Stimulated activated CD8-positive, alpha-beta memory T cell treated with anti-CD3 and anti-CD28 coated beads, Interleukin-2, amount 100 ng/mL, for 1 hour (primary cell): ENCODE measurements at places on chromosomes 7 and 10.

DNA sequence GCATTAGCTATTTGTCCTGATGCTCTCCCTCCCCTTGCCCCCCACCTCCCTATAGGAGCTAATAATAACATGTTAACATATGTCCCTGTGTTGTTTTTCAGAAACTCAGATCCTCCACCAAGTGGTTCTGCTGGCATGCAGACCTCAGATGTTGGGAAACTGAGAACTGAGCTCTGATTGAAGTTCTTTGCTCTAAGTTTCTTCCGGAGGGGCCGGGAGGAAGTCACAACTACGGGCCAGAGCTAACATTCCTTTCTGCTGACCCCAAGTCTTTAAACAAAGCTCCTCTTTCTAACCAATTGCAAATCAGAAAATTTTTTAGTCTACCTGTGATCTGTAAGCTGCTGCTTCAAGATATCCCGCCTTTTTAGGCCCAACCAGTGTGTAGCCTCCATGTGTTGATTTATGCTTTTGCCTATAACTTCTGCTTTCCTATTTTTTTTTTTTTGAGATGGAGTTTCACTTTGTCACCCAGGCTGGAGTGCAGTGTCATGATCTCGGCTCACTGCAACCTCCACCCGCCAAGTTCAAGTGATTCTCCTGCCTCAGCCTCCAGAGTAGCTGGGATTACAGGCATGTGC, 66.6 kb downstream of the LYZL1 start:
- DNase-seq: no peak

GRCh38 chr10:56583316-56583715, 222.3 kb upstream of the ZWINT start:
- DNase-seq: no peak

- DNase-seq: no peak
Observed at GRCh38 chr7:109864230-109864629, 1226.7 kb upstream of the LRRN3 start.

DNA sequence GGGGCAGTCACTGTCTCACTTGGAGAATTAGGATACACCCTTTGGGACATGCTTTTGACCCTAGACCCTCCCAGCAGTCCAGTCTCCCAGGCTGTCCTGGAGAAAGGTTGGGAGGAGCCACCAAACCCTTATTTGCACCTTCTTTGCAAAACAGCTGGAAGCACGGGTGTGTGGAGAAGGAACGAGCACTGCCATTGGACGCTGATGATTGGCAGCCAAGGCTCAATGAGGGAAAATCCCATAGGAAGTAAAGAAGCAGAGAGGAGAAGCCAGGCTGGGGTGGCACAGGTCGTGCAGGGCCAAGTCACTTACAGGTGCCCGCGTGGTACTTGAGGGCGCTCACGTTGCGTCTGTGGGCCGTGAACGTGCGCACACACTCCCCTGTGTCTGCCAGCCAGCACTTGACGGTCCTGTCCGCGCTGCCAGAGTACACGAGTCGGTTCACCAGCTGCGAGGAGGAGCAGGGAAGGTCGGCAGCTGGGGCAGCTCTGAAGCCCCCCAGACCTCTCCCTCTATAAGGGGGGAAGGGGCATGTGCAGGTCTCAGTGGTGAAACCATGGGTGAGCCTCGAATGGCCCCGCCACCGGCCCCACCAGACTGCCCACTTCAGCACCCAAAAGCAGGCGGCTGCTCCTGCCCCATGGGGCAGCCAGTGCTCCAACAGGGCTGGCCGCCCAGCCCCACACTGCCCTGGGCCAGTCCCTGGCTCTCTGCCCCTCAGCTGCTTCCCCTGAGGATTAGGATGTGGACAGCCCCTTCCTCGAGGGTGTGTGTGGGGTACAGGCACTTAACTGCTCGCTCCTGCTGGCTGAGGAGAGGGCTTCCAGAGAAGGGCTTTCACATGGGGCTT, 24.8 kb downstream of the WDR86 start:
- no peak for DNase-seq

DNA sequence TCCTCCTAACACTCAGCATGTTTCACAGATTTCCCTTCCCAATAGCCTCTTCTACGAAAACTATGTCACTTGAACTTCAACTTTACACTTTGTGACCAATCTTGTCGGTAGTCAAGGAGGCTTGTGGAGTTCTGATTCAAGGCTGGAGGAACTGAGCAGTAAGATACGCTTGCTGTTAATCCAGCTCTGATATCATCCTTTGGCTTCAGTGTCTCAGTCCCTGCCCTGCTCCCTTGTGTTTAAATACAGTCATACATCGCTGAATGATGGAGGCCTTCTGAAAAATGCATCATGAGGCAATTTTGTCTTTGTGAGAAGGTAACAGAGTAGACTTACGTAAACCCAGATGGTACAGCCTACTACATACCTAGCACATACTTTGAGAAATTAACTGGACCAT, 173.6 kb downstream of the RNF133 start:
- no peak for DNase-seq

GRCh38 chr10:1548596-1548995, 188.7 kb downstream of the ADARB2 start:
- no peak for DNase-seq

DNA sequence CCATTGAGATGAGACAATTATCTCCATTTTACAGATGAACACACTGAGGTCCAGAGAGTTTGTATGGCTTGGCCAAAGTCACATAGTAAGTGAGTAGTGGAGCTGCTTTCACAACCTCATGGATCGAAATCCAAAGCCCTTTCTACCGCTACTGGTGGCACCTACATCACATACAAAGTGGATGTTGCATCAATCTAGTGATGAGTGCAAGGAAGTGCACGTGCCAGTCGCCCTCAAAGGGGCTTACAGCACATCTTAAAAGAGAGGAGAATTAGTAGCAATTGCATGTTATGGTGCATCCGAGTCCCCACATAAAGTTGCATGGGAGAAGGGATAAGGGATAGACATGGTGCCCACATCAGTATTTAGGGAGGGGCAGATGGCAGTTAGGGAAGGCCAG, 31.0 kb upstream of the GPR26 start:
- DNase-seq: no peak

DNA sequence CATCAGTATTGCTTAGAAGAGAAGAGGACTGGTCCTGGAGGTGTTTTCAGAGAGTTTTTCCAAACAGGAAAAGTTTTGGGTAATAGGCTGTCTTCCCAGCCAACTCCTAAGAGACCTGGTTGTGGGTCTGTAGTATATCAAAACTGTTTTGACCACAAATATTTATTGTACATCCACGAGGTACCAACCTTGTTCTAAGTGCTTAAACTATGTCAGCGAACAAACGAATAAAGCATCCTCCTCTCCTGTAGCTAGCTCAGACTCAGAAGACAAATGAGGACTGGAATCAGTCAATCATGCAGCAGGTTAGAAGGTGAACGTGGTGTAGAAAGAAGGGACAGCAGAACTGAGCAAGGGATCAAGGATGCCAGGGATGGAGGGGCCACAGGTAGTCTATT, 61.6 kb upstream of the MKI67 start:
- no peak for DNase-seq

DNA sequence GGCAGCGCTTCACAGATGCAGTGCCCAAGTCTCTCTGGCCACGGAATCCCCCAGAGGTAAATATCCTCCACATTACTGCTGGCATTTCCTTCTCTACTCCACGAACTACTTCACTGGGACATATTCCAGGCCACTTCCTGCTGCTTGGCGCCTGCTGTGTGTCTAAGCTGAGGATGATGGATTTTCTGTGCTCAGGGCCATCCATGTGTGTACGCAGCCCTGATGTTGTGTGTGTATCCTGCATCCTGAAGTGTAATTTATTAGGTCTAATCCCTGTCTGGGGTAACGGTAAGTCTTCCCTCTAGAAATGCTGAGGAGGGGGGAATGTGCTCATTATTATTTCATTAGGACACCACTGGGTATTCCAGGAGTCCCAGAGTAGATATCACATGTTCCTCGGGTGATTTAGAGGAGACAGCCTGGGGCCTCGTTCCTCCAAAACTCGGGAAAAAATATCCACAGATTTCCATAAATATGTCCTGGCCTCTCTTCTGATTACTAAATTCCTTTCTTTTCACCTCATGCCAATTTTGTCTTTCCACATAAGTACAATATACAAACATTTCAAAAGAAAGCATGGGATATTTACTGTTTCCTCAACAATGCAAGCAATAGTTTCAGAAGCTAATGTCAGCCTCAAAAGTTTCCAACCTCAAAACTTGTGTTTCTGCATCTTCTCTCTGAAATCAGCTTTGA, 25.5 kb upstream of the HABP2 start:
- no peak for DNase-seq

GRCh38 chr10:49594594-49594993, 15.5 kb upstream of the SLC18A3 start:
- DNase-seq: no peak

DNA sequence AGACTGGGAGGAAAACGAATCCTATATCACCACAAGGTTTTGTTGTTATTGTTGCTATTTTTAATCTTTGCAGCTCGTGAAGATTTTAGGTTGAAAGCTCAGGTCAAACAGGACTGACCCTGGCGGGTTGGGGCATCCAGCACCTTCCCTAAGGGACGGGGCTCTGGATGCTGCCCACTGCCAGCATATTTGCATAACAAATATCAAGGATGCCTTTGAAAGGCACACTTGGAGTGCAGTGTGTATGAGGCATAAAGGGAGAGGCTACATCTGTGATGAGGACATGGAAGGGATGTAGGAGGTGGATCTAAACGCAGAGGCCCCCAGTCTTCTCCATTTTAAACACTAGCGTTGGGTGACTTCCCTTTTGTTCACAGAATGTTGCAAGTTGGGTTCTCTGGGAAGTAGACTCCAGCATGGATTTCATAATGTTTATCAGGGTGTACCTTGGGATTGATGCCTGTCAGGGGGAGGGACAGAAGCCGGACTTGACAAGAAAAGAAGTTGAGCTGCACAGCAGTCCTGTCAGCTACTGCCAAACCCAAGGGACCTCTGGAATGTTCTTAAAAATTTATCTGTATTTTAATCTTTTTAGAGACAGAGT, 181.1 kb upstream of the IMMP2L start:
- no peak for DNase-seq

DNA sequence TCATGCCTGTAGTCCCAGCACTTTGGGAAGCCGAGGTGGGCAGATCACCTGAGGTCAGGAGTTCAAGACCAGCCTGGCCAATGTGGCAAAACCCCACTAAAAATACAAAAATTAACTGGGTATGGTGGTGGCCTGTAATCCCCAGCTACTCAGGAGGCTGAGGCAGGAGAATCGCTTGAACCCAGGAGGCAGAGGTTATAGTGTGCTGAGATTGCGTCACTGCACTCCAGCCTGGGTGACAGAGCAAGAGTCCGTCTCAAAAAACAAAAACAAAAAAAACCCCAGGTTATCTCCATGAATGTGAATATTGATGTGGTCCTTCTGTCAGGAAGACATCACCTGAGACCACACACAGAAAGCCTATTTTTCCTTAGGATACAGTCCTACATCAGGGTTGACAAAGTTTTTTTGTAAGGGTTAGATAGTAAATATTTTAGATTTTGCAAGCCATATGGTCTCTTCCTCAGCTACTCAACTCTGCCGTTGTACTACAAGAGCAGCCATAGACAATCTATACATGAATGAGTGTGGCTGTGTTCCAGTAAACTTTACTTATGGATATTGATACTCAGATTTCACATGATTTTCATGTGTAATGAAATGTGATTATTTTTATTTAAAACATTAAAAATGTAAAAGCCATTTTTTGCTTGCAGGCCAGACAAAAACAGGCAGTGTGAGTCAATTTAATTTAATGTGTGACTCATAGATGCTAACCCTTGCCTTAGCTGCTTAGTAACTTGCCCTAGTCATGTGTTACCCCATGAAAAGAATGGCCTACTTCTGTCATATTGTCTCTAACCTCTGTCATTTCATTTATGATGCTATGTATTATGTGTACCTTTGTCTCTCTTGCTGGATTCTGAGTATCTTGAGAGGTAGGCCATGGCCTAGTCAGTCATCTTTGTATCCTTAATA, 78.1 kb downstream of the TPST1 start:
- DNase-seq: no peak

GRCh38 chr7:33642312-33642711, 263.0 kb upstream of the BMPER start:
- no peak for DNase-seq

DNA sequence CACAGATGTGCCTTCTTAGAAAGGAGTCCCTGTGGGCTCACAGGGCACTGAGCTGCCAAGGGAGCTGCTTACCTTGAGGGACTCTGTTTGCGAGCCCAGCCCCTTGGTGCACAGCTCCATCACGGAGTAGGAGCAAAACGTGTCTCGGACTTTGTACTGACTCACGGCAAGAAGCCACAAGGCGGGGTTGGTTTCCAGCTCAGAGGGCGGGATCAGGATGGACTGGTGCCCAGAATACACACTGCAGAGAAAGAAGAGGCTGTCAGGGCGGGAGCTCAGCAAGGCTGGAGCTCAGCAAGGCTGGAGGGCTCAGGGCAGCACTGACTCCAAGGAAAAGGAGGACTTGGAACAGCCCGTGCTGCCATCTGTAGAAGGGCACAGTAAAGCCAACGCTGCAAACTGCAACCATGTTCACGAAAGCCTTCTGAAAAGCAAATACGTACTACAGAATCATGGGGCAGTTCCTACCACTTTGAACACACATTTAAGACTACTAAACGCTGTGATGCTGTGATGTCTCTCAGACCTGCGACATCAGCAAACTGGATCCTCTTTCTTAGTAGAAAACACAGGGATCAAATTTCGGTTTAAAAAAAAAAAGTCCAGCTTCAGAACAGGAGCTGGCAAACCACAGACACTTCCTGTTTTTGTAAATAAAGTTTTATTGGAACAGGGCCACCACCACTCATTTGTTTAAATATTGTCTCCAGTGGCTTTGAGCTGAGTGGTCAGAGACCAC, 194.3 kb downstream of the ZMYND11 start:
- DNase-seq: no peak

- DNase-seq: no peak
Observed at GRCh38 chr7:2006921-2007381, 225.8 kb downstream of the MAD1L1 start.

GRCh38 chr7:149714910-149715471, 58.4 kb downstream of the ZNF467 start:
- no peak for DNase-seq

- no peak for DNase-seq
Observed at GRCh38 chr10:130990486-130990885, 321.0 kb downstream of the TCERG1L start.

DNA sequence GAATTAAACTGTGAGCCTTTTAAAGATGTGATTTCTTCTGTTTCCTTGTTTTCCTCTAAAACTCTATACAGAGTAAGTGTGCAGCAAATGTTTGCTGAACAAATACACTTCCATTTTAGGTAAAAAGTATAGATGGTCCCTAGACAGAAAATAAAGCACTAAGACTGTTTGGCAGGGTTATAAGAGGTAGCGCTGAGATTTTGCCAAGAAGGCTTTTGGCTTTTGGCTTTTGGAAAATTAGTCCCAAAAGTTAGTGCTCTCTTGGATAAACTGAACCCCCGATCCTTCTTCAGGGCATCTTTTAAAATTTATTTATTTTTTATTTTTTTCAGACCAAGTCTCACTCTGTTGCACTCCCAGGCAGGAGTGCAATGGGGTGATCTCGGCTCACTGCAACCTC, 175.7 kb upstream of the NRP1 start:
- DNase-seq: no peak
